ENCODE measurements at places on chromosomes 16 and 17.

- DNase-seq = no peak
Measured at GRCh38 chr17:15233022-15233805, 31.9 kb downstream of the PMP22 start.

DNA sequence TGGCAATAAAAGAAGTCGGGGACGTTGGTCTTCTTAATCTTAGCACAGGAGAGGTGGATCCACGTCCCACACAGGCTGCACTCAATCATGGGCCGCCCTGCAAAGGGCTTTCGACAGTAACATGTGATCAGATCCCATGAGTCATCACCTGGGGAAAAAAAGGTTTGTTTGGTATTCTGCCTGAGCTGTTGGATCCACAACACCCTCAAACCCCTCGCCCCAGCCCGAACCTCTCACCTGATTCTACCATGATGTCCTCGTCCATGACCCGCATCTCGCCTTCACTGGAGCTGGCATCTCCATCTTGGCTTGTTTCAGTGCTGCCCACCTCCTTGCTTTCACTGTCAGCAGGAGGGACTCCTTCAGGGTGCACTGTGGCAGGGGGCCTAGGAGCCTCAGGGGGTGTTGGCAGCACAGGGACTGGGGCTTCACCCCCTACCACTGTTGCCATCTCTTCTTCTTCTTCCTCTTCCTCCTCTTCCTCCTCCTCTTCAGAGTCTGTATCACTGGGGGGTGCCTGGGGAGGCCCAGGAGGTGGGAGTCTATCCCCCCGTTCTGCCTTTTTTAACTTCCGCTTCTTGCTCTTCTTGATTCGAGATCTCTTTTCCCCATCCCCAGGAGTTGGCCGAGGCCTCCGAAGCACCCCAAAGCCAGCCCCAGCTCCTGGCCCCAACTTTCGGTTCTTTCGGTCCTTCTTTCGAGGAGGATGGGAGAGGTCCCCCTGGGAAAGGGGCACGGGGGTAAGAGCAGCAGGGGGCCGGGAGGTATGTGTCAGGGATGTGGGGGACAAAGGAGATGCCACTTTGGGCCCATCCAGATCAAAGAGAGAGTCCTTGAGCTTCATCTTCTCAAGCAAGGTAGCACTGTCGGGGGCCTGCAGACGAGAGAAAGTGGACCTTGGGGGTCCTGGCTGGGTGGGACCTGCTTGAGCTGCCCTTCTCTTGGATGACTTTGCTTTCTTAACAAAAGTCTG lies 1.7 kb upstream of the DVL2 start:
- DNase-seq = no peak

DNA sequence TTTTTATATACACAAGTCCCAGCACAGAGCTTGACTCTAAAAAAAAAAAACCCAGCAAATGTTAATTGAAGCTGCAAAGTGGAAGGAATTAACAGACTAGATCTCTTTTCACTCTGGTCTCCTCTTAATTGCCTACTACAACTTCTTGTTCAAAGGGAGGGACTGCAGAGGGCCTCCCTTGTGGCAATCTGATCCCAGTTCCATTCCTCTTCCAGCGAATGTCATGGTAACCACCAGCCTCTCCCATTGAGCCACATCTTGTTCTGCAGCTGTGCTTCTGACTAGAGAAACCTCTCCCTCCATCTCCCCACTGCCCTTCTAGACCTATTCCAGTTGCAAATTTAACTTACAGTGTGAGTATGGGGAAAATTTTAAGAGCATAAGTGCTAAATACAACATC lies 5.9 kb downstream of the SUPT6H start:
- no peak for DNase-seq

- no peak for DNase-seq
Measured at GRCh38 chr17:30091771-30092170, 24.8 kb upstream of the NSRP1 start.

Measured in transverse colon (tissue), 4 donors.